ENCODE measurements at places on chromosomes 4 and X. TPM values are rescaled to one million over a fixed set of nuclear protein-coding genes. Genes with fewer than 3 reads are reported as not detected.

DNA sequence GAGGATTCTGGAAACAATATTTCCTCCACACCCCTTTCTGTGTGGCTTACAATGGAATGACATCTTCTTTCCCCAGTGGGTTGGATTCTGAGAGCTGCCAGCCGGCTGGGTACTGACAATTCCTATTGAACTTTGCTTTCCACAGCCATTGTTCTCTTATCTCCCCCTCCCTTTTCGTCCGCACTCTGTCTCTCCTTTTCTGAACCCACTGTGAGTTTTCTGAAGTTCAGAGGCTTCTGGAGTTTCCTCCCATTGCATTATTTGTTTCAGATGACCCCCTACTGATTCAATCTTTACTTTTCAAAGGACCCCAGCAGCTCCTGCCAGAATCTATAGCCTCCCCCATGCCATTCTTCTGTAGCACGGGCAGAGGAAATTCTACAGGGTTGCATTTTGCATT lies 10.4 kb downstream of the SMPX start:
- peak; percentile 39 for DNase-seq

Gene TMEM35A
- 0.85 TPM for total RNA-seq

Gene TBC1D9
- 76.6 TPM for total RNA-seq

Gene FOXP3
- total RNA-seq: 0.17 TPM

- no peak for DNase-seq
These were observed 264.3 kb upstream of the AGTR2 start for GRCh38 chrX:115906276-115906675.

DNA sequence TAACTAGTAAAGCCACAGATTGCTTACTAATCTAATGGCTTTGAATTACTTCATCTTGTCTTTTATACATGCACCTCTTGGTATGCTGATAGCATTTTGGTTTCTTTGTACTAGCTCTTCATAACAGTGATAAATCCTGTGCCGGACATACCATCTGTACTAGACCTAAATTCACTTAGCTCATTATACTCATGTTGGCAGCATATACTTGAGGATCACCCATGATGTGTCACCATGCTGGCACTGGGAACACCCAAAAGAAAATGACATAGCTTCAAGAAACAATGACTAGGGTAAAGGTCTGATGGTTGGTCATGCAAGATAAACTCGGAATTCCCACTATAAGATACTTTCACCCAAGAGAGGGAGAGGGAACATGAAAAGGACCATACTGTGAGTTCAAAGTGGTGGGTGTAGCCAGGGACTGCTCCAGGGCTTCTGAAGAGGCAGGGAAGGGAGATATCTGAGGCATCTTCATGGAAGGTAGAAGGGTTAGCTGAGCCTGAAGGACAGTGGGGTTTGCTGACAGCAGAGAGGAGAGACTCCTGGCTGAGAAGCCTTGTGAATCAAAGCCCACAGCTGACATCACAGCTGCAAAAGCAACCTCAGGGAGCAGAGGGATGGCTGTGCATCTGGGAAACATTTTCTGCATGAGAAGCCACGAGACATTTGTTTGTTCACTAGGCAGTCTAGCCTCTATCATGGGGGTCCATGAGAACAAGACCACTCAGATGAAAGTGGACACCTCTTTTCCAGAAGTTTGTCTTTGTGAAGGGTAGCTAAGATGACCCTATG lies 314.2 kb downstream of the RAB28 start:
- no peak for DNase-seq

- no peak for DNase-seq
These were observed 122.9 kb downstream of the UBE2NL start for GRCh38 chrX:144006811-144007210.

- DNase-seq: no peak
These were observed 72.4 kb downstream of the COQ2 start for GRCh38 chr4:83212041-83212851.

DNA sequence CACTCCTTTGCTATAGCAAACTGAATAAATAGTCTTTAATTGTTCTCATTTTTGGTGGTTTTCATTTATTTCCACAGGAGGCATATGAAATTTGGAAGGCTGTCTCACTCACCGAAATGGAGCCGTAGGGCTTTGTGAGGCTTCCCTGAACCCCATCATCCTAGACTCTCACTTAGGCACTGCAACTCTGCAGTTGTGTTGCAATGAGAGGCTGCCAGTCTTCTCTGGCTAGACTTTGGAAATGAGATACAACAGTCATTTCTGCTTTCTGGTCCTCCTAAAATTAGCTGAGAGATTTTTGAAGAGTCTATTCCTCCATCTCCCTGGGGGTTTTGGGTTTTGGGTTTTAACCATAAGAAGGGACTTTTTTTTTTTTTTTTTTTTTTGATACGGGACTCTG lies 146.5 kb downstream of the SH3BGRL start:
- no peak for DNase-seq

DNA sequence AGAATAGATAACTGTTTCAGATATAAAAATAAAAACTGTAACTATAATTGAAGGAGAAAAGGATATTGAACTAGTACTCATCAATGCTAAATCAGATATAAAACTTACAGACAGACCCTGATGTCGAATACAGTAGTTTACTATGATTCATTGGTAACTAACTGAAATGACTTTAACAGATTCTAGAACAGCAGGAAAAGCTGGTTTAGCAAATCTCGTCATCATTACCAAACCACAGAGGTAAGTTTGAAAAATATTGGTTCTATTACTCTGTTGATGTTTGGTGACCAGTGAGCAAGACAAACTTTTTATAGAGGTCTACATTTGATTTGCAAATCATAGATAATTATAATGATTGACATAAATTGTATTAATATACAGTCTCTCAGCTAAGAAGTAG lies 551.4 kb upstream of the ADGRL3 start:
- no peak for DNase-seq

DNA sequence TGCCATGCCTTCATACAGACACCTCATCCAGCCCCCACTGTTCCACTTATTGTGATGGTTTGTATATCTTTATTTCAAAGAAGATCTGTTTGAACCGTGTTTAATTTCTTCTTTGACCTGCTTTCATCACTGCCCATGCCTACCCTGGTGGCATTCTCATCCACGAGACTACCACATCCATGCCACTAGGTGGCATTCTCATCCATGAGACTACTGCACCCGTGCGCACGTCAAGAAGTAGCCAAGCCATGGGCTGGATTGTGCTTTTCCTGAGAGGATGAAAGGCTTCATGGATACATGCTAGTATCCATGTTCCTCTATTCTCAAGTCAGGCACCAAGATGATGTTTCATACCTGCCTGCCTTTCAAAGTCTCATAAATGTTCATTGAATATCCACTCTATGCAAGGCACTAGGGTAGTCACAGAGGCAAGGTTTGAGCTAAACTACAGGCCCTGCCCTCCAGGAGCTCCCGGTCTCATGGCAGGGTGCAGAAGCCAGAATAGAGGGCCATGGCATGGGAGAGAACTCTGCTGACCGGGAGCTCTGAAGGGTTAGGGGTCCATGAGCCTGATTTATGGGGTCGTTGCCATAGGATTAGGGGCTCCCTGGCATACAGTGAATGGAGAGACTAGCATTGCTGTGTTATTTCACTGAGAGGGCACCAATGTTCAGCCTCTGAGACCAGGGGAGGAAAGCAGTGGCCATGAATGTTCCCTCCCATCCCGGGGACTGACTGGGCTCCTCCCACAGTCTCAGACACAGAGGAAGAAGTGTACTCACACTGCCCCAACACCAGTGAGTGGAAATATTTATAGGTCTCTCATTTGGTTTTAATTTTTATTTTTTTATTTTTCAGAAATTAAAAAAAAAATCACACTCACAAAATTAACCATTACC lies 24.8 kb upstream of the EOLA2 start:
- peak; percentile 79 for DNase-seq

GRCh38 chrX:100685997-100686305 lies 42.0 kb downstream of the SRPX2 start:
- DNase-seq: no peak

DNA sequence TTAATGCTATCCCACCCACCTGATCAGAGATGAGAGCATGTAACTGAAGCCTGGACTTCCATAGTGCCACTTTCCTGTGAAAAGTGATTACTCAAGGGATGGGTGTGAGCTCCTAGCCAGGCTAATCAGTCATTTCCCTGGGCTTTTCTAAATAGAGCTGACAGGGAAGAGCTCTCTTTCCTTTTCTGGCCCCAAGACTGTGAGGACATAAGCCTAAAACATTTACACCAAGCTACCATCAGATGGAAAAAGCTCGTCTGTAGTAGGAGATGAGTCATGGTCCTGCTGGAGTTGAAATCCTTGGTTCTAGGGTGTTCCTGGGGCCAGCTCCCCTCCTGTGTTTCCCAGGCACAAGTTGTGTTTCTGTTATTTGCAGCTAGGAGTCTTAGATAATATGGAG lies 52.4 kb upstream of the NDP start:
- DNase-seq: peak; percentile 23

Gene MAGEA6
- total RNA-seq: not detected

DNA sequence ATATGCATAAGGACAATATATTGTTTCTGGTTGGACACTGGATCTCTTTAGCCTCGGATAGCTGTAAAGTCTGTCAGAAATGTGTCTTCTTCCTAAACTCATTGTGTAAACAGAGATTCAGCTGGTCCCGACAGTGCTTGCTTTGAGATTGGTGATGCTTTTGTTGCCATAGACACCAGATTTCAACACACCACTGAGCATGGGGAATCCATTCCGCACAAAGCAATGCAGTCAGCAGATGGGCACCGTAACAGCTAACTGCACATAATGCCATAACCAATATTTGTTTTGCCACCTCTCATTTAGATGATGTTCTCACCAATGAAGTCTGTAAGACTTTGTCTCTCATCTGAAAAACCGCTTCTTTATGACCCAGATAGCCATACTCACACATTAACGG lies 33.3 kb upstream of the FAM47C start:
- DNase-seq: no peak

DNA sequence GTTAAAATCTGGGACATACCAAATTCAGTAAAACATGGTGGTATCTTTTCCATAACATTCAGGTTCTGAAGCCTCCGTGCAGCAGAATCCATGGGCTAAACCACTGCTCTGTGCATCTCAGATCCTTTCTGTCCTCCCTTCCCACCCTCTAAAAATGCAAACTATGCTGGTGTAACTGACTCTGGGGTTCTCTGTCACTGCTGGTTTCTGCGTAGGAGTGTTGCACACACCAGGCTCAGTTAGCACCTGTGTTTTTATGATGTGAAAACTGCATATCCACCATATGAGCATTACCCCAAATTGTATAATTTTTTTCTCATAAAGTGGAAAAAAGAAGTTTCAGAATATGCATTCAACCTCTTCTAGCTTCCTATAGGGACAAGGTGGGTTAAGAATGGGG lies 22.4 kb upstream of the IL21 start:
- no peak for DNase-seq

DNA sequence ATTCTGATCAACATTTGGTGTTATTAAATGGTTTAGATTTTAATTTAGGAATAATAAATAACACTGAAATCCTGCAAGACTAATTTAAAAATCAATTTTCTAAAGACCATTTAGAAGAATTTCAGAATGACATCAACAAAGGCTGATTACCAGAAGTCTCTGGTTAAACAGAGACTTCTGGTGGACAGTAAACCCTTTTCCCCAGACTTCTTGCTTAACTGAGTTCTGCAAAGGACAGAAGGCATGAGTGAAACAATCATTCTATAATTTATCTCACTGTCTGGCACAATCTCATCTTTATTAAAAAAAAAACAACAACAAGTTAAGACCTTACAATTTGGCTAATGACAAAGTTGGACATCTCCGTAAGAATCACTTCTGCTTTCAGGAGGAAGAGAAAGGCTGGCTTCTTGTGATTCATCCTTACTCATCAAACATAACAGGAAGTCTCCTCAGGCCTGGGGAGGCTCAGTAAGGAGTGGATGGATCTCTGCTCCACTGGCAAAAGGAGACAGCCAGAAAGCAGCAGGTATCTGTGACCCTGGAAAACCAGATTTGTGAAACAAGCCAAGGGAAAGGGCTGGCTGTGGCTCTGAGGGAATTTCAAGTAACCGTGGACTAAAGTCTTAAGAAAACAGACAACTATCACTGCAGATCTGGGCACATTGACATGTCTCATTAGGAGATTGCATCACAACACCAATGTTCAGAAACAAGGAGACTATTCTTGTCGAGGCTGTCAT lies 908 bp upstream of the TLR6 start:
- peak; percentile 81 for DNase-seq

- DNase-seq: no peak
These were observed 138.8 kb upstream of the MSX1 start for GRCh38 chr4:4720646-4721045.

GRCh38 chr4:101451086-101451485 lies 103.8 kb upstream of the PPP3CA start:
- no peak for DNase-seq

Gene PLP2
- total RNA-seq: 2.6 TPM

DNA sequence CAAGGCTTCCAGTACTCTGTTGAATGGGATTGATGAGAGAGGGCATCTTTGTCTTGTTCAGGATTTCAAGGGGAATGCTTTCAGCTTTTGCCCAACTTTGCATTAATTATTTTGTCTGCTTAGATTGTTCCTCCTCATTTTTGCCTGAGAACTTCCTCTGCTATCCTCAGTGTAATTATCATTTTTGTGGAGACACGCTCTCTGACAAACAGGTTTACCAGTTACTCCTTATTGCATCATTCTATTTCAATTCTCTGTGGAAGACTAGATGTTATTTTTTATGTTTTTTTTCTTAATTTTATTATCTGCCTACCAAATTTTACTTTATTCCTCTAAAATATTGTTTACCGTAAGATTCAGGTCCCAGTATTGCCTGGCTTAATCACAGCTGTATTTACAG lies 349.2 kb downstream of the ADGRL3 start:
- no peak for DNase-seq

DNA sequence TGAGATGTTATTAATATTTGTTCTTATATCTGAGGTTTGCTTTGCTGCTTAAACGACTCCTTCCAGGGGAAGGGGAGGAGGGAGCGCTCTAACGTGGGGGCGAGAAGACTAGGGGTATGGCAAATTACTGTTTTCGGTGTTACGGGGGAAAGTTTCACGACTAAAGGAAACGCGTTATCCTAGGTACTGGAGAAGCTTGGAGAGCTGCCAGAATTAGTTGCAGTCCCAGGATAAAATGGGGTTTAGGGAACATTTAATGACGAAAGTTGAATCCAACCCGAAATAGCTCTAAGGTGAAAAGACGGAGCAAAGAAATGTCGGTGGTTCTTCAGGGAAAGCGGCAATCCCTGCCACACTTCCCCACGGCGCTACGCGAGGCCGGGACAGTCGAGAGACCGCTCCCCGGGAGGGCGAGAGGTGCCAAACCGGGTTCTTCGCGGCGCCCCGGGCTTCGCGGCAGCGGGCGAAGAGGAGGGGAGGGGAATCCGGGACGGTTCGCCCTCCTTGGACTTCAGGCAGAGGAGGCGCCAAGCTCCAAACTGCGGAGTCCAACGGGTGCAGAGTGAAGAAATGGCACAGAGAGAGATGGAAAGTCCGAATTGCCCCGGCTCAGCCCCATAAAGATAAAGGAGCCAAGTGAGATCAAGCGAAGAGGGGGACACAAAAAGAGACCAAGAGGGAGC lies 724 bp downstream of the THOC2 start:
- DNase-seq: peak; percentile 34

Gene WWC2
- total RNA-seq: 43.8 TPM

Gene ARHGAP24
- total RNA-seq: 37.9 TPM

GRCh38 chr4:73244945-73245601 lies 13.5 kb downstream of the ANKRD17 start:
- no peak for DNase-seq

Measured in dermis blood vessel endothelial cell (primary cell).